ENCODE measurements at places on chromosomes 12 and 14.
A peak's percentile ranks its signal among the peaks of the same experiment; 100 is the strongest.

- no peak for DNase-seq
Observed at GRCh38 chr12:24200010-24200409, 250.5 kb upstream of the SOX5 start.

DNA sequence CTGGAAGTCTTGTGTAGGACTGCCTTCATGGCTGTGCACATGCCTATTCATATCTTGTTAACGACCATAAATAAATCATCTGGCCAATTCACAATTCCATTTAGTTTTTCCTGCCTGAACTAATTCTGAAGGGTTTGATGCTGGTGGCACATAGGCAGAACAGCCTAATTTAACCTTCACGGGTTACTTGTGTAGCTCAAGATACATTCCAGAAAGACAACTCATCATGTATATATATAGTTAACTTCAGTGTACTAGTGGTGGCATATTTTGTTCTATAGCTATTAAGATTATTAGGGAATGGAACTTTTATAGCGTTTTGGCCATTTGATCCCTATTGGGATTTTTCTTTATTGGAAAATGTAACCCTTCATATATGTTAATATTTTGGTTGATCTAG is 31.4 kb downstream of the CFAP54 start:
- DNase-seq: no peak

- no peak for DNase-seq
Observed at GRCh38 chr14:61569812-61570548, 125.3 kb upstream of the HIF1A start.

GRCh38 chr12:79765157-79765556 is 74.4 kb upstream of the PAWR start:
- DNase-seq: no peak

GRCh38 chr12:21509768-21510167 is 8.2 kb downstream of the GOLT1B start:
- DNase-seq: no peak

DNA sequence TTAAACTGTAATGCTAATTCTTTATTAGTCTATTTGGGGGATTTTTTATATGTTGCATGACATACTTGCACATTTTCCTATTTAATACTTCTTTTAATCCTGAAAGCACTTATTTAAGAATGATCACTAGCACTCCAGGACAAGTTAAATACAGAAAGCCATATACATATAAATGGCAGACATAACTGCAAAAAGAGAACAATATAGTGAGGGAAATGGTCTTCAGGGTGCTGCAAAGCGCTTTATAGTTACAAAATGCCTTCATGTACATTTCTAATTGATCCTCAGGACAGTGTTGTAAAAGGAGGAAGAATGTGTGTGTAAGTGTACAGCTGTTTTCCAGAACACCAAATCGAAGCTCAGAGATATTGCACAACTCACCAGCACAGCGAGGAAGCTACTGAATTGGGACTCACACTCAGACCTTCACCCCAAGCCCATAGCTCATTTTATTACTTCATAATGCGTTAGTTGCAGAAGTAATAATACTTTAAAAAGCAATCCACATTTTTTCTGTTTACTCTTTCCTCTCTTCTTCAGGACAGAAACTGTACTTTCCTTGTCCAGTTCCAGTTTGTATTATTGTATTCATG is 428.2 kb downstream of the RAD51B start:
- no peak for DNase-seq

DNA sequence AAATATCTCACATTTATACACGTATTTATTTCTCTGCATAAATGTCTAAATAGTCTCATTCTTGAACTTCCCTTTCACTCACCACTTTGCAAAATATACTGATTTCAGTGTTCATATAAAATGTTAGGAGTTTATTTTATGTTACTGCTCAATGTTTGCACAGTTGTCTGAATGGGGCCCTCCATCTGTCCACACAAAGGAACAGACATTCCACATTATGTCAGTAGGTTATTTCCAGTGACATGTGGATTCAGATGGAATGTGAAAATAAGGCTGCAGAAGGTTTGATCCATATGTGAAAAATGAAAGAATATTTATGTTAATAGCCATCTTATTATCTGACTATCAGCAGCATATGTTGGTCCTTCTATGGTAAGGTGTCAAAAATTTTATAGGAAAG is 994.4 kb upstream of the SEL1L start:
- DNase-seq: no peak

- DNase-seq: no peak
Observed at GRCh38 chr12:122018937-122019336, 2.7 kb upstream of the BCL7A start.

DNA sequence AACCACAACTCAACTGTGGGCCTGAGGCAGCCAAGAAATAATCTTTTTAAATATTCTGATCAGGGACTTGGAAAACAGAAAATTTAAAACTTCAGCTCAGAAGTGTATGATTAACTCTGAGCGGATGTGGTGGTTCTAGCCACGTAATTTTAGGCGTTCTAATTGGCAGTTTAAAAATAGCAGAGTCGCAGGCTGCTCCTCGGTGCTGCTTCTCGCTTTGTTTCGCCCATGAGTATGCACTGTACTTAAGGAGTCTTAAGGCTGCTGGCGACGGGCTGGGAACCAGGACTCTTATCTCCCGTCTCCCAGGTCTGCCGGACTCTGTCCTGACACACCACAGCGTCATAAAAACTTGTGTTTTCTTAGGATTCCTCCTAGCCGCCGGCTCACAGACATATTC is 113.4 kb upstream of the PELI2 start:
- peak; percentile 29 for DNase-seq

- no peak for DNase-seq
Observed at GRCh38 chr12:21379218-21379617, 6.5 kb downstream of the IAPP start.

- no peak for DNase-seq
Observed at GRCh38 chr12:71299541-71300376, 139.8 kb upstream of the LGR5 start.

DNA sequence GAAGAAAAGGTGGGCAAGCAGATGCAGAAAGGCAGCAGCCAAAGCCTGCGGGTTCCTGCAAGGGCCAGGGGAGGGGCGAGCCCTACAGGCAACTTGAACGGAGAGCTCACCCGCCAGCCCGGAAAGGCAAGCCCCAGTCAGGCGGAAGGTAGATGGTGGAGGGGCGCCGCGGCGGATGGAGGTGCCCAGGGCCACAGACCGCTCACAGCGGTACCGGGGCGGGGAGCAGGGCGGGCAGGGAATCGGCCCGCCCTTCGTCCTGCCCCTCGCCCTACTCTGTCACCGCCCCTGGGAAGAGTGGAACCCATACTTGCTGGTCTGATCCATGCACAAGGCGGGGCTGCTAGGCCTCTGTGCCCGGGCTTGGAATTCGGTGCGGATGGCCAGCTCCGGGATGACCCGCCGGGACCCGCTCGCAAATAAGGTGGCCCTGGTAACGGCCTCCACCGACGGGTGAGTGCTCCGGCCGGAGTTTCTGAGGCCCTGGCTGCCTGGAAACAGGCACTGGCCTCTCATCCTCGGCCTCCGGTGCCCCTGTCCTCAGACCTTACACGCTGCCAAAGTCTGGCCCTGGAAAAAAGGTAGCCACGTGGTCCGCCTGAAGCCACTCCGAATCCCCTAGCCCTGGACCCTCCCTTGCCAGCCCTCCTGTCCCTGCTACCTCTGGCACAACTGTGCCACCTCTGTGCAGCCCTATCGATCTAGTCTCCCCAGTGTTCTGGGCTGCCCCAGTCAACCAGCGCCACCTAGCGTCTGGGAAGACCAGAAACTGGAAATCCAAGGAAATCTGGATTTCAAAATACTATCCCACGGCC is at the start of gene DHRS4:
DHRS4 (plus strand) TSS at position 307 of the 815 bp plus-strand sequence; CDS start at position 326, 19 bp downstream.
- peak; percentile 86 for DNase-seq

GRCh38 chr12:114679942-114680341 is 4.0 kb downstream of the TBX3 start:
- peak; percentile 42 for DNase-seq

DNA sequence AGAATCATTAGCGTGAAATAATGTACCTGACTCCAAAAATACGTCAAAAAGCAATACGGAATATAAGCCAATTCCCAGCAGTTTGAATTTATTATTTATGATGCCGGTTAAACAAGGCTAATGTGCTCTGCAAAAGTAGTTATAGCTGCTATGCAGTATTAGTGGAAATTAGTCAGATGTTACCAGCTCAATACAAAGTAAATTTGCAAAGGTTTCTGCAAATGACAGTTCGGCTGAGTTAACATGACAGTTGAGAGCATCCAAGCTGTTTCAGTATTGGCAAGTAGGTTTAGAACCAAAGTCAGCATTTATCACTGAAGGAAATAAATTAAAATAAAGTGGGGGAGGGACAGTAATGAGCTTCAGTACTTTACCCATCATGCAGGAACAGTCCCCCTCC is 1665.8 kb upstream of the FLRT2 start:
- DNase-seq: no peak

DNA sequence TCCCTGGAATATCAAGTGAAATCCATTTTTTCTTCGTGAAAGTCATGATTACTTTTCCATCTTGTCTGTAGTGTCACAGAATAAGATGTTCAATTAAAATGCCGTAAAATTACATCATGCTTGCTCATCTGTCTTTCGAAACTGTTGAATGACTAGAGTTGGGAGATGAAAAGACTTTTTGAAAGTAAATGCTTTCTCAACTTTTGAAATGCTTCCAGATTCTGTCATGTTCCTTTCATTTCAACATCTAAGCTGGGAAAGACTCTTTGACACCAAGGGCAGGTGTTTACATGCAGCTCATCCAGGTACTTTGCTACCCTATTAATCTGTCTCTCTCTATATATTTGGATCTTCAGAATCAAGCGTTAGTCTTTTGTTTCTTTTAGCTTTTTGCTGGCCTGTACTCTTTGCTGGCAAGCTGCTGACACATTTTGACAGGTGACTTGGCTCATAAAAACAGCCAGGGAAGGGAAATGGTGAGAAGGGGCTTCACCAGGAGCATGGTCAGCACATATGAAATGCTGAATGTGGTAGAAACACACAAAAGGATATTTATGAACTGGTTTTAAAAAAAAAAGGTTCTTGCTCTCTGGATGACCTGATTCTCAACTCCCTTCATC is 77.0 kb upstream of the METAP2 start:
- DNase-seq: no peak

GRCh38 chr12:79927772-79928474 is 7.0 kb downstream of the PPP1R12A start:
- DNase-seq: no peak

DNA sequence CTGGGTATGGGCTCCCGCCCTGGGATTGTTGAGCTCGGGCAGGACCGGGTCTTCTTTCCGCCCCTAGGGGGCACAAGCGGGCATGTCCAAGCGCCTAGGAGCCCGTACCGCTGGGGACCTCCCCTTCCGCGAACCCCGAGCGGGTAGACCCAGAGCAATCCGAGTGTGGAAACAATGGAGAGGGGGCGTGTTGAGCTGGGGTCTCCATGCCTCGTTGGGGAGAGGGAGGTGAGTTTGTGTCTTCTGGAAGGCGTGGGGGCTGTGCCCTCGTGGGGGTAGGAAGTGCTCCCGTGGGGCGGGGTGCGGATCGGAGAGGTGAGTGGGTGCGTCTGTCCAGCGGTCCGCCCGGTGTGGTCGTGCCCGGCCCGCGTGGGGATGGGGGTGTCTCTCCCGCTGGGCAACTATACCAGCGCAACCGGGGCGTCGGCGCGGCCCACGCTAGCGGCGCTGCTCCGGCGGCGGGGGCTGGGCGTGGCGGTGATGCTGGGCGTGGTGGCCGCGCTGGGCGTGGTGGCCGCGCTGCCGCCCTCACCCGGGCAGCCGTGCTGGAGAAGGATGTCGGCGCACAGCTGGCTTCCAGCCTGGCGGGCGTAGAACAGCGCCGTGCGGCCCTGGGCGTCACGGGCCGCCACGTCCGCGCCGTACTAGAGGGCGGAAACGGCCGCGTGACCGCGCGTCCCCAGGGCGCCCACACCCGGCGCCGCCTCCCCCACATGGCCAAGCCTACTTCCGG is 12.2 kb downstream of the AGAP2 start:
- DNase-seq: no peak

DNA sequence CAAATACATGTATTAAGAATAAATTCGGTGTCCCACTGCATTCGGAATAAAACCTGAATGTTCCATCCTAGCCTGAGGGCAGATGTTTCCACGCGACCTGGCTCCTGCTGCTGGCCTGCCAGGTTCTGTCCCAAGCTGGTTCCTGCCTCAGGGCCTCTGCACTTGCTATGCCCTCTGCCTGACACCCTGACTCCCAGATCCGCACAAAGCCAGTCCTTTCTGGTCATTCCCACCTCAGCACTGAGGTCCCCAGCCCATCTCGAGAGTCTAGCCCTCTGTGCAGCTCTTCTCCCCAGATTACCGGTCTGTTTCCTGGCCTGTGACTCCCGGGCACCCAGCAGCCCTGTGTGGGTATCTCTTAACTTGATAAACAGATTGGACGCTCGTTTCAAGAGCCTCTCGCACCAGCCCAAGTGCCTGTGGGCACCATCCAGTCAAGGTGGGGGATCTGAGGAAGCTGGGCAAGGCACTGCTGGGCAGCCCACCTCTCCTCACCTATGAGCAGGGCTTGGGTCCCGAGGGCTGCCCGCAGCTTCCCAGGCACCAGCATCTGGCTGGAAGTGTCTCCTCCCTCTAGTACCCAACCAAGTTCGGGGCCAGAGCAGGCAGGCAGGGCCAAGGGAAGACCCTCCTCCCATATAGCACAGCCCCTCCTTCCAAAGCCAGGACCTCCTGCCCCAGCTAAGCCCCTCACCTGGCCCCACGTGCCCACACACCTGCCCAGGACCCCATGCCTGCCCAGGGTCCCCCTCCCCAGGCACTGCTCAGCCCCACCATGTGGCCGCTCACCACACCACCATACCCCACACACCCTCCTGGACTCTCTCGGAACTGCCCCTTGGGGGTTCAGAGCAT is 132.2 kb downstream of the NCOR2 start:
- no peak for DNase-seq

- DNase-seq: no peak
Observed at GRCh38 chr12:94074980-94075629, 73.3 kb upstream of the PLXNC1 start.

- DNase-seq: no peak
Observed at GRCh38 chr12:38110026-38110699, 206.4 kb upstream of the ALG10B start.

DNA sequence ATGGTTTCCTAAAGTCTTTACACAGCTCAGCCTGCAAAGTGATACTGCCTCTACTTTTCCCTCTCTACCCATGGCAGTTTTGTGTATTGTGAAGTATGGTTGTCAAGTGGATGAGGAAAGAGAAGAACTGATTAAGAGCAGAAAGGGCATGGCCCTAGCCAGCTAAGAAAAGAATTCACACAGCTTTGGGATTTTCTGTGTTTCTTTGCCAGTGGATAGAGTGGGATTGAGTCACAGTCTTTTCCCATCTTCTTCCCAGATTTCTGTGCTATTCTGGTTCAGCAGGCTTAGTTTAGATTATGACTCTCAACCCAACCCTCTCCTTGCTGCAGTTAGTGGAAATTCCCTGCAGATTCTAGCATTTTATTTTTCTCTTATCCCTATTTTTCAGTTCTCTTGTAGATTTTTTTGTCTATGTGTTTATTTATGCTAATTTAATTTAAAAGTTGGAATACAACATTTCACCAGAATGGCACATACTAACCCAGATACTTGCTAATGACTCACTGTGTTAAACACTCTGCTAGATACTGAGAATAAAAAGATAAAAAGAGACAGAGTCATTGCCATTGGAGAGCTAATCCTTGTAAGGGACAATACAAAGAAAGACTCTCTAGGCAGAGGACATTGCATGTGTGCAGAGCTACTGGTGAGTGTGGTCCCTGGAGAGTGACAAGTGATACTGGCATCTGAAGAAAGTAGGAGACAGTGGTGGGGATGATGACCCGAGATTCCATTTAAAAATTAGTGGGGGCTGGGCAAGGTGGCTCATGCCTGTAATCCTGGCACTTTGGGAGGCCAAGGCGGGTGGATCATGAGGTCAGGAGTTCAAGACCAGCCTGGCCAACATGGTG is 106.3 kb downstream of the ST8SIA1 start:
- DNase-seq: no peak

Measured in SK-N-DZ (cell line).